ENCODE measurements at places on chromosomes 6 and 20. TPM values are rescaled to one million over a fixed set of nuclear protein-coding genes. Genes with fewer than 3 reads are reported as not detected.

The HS3ST5 gene
- not detected for total RNA-seq

The FRMD1 gene
- not detected for total RNA-seq

The IL22RA2 gene
- not detected for total RNA-seq

GRCh38 chr20:13098720-13099355, 90.1 kb downstream of the SPTLC3 start:
- DNase-seq, result no peak

GRCh38 chr6:35094183-35094582, 47.0 kb downstream of the TCP11 start:
- DNase-seq, result no peak

DNA sequence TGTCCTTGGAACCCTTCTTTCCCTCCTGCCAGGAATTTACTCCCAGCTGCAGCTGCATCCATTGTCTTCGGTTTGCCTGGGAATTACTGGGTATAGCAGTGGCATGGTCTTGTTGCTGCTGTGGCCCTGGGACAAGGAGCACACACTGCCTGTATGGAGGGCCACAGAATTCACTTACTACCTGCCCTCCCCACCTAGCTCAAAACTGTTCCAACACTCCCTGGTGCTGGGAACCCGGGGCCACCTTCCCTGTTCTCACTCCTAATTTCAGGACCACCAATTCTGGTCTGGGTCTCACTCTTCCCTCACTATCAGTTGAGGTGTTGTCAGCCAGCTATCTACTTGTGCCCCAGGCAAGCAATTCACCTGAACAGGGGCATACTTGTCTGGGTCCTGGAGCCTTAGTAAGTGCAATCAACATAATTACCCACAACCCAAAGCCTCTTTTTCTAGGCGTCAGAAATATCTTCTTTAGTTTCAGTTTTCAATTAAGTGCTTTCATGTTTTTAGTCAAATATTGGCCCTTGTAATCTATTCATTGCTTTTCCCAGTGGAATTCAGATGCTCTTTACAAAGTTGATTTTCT, 47.2 kb downstream of the METTL24 start:
- no peak for DNase-seq

DNA sequence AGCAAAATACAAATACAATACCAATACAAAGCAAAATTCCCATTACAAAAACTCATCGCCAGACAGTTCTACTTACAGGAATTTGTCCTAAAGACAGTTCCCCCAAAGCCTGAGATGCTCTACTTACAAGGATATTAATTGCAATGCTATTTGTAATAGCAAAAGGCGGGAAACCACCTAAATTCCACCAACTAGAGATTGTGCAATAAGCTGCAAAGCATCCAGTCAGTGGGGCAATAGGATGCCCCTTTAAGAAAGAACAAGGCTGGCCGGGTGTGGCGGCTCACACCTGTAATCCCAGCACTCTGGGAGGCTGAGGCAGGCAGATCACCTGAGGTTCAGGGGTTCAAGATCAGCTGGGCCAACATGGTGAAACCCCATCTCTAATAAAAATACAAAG, 39.1 kb downstream of the FAM209B start:
- DNase-seq, result no peak

GRCh38 chr6:7680393-7681075, 45.4 kb upstream of the BMP6 start:
- DNase-seq, result no peak

GRCh38 chr20:25195962-25196785, 662 bp downstream of the ENTPD6 start:
- no peak for DNase-seq

DNA sequence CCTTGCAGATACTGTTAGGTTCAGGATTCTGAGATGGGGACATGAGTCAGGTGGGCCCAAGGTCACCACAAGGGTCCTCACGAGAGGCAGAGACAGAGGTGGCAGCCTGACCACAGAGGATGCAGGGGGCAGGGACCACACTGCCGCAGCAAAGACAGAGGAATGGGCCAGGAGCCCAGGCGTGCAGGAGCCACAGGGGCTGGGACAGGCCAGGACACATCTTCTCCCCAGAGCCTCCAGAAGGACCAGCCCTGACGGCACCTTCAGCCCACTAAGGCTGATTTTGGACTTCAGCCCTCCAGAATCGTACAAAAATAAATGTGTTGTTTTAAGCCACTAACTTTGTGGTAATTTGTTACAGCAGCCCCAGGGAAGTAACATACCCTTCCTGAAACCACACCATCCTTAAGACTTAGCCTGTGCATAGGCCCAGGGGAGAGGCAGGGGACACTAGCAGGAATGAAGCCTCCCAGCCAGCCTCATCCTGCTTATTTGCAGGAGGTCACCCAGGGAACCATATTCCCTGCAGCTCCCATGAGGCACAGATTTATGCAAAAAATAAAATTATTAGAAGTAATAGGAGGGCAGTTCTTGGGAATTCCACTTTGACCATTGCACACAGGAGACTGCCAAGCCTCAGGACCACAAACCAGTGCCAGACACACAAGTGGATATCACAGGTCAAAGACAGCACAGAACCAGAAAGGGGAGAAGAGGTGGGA, 119.3 kb upstream of the CST7 start:
- DNase-seq, result no peak
